ENCODE measurements at places on chromosomes 5 and 9. TPM values are rescaled to one million over a fixed set of nuclear protein-coding genes. Genes with fewer than 3 reads are reported as not detected.

ANKRD18B gene
- 0.75 TPM for total RNA-seq

GRCh38 chr9:126805554-126806262 is 868 bp downstream of the ZBTB43 start:
- DNase-seq: no peak

DNA sequence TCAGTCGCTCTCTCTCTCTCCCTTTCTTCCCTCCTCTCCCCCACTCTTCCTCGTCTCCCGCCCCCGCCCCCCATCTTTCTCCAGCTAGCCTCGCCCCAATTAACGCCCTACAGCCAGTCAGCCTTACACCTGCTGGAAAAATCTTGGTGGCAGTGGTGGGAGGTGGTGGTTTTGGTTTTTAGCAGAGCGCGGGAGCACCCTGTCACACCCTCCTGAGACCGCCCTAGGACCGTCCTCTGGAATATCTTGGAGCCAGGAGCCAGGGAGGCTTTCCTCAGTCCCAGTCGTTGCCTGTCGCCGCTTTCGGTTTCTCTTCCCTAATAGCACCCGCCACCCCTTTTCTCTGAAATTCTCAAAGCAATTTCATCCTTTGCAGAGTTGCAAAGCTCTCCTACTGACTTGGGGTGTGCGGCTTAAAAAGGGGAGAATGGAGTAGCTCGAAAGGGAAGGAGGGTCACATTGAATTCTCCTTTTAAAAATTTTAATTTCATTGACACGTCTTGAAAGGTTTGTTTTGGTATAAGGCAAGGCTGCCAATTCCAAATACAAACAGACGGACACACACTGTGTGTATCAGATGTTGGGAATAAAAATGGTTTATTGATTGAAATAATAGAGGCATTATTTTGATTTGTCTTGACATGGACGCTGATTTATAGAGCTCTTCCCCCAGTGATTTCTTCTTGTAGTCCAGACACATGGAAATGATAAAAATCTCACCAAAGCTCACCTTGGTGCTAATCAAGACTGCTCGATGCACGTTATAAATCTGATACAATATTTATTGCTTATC is 301.3 kb downstream of the PARP8 start:
- DNase-seq: no peak

DNA sequence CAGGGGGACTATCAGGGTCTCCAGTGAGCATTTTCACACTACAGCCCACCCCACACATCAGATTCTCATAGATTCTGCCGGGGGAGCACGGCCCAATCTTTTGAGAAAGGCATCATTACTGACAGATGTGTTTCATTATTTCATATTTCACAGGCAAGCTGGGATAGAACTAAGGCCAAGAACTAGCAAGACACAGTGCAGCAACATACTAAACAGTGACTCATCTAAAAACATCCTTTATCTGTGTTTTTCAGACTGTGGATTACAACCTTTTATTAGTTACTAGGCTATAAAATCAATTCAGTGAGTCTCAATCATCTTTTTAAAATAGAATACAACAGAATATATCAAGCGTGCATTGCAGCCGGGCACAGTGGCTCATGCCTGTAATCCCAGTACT is 59.8 kb downstream of the CPLANE1 start:
- DNase-seq: no peak

DNA sequence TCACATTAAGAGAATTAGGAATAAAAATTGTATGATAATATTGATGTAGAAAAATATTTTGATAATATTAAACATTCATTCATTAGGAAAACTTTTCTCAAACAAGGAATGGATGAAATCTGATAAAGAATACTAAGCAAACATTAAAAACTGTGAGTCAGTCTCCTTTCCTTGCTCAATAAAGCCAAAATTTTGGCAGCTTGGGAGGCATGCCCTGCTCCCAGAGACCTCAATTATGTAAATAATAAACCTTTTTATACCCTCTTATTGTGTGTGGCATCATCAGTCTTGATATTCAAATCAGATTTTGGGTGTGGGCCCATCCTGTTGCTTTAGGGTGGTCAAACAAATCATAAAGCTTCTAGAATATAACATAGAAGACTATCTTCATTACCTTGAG is 36.6 kb upstream of the CCL21 start:
- no peak for DNase-seq

GRCh38 chr5:1088726-1089125 is 23.1 kb downstream of the SLC12A7 start:
- DNase-seq: no peak

- DNase-seq: no peak
Measured at GRCh38 chr5:142107736-142108431, 695 bp upstream of the NDFIP1 start.

- DNase-seq: no peak
Measured at GRCh38 chr9:100739666-100740065, 161.8 kb downstream of the CAVIN4 start.

GRCh38 chr9:97706246-97706645 is 9.1 kb upstream of the XPA start:
- no peak for DNase-seq
